ENCODE measurements at places on chromosomes 6 and 20.

DNA sequence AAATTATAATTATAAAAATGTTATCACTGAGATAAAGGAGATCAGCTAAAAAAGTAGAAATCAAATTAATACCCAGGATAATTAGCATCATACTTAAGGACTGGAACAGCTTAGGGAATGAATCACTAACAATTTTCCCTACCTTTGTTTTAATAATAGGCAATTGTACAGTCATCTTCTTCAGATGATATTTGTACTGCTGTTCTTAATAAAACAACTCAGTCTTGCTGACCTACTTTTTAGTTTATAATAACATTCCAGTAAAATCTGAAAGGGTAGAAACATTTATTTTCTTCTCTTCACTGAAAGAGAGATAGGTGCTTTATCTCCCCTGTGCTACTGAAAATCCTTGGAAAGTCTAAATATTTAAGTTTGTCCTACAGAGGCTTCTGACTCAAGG, 271.2 kb upstream of the THEMIS start:
- no peak for DNase-seq

- no peak for DNase-seq
Observed at GRCh38 chr20:38159957-38160756, 4.9 kb downstream of the TGM2 start.

- no peak for DNase-seq
Observed at GRCh38 chr6:122033564-122034181, 365.8 kb upstream of the HSF2 start.

DNA sequence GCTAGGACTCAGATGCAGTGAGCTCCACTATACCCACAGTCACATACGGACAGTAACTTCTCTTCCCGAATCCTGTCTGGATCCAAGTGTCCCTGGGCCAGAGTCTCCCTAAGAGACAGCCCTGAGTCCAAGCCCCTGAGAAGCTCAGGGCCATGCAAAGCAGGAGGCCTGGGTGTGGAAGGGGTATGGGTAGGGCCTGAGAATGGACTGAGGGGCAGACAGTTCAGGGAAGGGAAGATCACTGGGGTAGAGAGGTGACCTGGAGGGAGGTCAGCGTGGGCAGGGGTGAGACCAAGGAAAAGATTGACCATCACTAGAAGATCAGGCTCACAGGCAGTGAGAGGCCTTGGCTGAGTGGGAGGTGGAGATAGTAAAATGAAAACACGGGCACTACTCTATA, 8.8 kb downstream of the RPS6KA2 start:
- no peak for DNase-seq

DNA sequence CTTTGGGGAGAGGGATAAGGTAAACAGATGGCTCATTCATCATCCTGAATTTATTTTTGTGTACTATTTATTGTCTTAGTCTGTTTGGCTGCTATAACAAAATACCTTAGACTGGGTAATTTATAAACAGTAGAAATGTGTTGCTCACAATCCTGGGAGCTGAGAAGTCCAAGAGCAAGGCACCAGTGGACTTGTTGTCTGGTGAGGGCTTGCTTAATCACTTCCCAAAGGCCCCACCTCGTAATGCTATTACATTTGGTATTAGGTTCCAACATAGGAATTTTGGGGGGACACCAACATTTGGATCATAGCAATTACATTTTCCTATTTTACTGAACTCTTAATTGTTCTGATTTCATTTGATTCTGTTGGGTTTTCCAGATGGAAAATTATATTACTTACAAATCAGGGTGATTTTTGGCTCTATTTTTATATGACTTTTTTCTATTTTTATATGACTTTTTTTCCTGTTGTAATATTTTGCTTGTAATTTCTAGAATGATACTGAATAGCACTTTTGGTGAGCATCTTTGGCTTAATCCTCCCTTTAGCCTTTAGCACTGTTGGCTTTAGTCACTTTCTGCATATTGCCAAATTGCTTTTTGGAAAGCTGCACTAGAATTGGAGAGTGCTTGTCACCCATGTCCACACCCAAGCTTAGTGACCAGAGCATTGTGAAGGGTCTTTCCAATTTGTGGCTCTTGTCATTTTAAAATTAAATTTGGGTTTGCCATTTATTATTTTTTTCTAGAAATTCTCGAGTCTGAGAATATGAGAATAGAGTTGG, 43.7 kb upstream of the TULP4 start:
- DNase-seq: no peak

- no peak for DNase-seq
Observed at GRCh38 chr6:6758915-6759654, 170.6 kb downstream of the LY86 start.

DNA sequence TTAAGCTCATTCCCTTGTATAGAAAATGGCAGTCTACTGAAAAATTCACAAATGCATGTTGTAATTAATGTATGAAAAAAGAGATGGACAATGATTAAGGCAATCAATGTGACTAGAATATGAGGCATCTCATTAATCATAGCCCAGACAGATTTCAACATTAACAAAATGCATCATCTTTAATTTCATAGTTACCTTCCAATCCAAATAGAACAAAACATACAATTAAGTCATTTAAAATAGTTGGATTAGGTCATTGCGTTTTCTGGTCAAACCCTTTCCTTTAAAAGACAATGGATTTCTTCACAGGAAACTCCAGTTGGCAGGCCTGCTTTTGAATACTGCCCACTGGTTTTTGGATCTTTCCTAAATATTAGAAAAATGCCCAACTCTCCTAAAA, 203.9 kb downstream of the HAO1 start:
- no peak for DNase-seq

GRCh38 chr6:45421709-45422502, 44.2 kb upstream of the SUPT3H start:
- peak; percentile 38 for DNase-seq

DNA sequence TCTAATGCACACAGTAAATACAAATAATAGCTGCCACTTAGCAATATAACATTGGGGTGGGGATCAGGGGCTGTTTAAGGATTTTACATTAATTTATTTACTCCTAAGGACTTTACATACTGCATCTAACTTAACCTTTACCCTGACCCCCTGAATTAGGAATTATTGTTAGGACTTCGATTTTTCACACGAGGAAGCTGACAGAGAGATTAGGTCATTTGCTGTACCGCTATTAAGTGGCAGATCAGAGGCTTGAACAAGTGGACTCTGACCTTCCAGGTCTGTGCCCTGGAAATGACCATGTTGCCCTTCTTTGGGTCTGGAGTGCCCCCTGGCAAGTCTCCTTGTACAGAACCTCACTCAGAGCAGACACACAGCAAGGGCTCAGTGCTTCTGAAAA, 5.2 kb upstream of the ELMO2 start:
- no peak for DNase-seq
